ENCODE measurements at places on chromosomes 16 and 17.

DNA sequence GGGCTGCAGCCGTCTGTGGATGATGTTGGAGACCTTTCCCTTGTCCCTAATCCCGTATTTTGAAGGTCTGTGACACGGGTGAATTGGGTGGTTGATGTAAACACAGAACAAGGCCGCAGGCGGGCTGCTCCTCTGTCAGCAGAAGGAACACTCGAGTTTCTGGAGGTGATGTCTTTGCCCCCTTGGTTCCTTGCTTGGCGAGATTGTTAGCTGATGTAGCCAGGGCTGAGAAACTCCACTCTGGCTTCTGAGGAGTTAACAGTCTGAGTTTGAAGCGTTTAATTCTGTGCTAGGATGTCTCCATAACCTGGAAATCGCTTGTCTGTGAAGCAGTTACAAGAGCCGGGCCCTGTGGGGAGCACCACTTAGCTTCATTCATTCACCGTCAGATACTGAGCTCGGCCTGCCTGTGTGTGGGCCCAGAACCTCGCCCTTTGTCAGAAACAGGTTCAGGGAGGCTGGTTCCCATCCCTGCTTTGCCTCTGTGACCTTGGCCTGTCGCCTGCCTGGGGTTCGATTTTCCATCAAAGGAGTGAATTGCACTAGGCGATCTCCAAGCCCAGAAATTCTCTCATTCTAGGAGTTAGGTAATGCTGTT lies 1.3 kb downstream of the MAPK8IP3 start:
- DNase-seq: no peak

GRCh38 chr17:52106638-52107261 lies 51.8 kb downstream of the CA10 start:
- no peak for DNase-seq

GRCh38 chr16:88035292-88035691 lies 84.1 kb downstream of the BANP start:
- DNase-seq: no peak

- DNase-seq: no peak
Observed at GRCh38 chr16:2519711-2520080, 475 bp upstream of the AMDHD2 start.

GRCh38 chr17:18950944-18951905 lies 740 bp upstream of the SLC5A10 start:
- no peak for DNase-seq

GRCh38 chr16:26992666-26993349 lies 73.9 kb upstream of the C16orf82 start:
- no peak for DNase-seq

- no peak for DNase-seq
Observed at GRCh38 chr16:76824221-76824620, 366.8 kb upstream of the MON1B start.

GRCh38 chr17:12402963-12403622 lies 262.6 kb upstream of the MYOCD start:
- no peak for DNase-seq

GRCh38 chr17:40558890-40559563 lies 6.2 kb downstream of the CCR7 start:
- no peak for DNase-seq

DNA sequence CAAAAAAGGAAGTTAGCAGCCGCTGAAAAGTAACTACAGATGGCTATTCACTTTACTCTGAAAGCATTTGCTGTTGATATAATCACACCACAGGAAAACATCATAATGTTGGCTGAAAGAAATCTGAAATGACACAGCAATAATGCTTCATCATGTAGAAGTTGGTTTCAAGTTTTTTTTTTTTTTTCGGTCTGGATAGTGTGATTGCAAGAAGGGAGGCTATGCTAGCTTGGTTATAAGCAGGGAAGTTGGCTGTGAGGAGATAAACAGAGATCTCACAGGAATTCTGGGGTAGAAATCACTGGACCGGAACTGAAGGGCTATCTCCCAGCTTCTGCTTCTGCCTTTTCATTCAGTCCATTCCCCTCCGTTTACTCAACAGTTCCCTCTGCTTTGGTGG lies 57.9 kb downstream of the MYO1D start:
- DNase-seq: no peak

- no peak for DNase-seq
Observed at GRCh38 chr17:76139801-76140660, 1.0 kb downstream of the FOXJ1 start.

- peak; percentile 43 for DNase-seq
Observed at GRCh38 chr16:46673320-46674013, 15.5 kb downstream of the VPS35 start.

- no peak for DNase-seq
Observed at GRCh38 chr17:70073310-70073709, 1.7 kb upstream of the KCNJ16 start.

DNA sequence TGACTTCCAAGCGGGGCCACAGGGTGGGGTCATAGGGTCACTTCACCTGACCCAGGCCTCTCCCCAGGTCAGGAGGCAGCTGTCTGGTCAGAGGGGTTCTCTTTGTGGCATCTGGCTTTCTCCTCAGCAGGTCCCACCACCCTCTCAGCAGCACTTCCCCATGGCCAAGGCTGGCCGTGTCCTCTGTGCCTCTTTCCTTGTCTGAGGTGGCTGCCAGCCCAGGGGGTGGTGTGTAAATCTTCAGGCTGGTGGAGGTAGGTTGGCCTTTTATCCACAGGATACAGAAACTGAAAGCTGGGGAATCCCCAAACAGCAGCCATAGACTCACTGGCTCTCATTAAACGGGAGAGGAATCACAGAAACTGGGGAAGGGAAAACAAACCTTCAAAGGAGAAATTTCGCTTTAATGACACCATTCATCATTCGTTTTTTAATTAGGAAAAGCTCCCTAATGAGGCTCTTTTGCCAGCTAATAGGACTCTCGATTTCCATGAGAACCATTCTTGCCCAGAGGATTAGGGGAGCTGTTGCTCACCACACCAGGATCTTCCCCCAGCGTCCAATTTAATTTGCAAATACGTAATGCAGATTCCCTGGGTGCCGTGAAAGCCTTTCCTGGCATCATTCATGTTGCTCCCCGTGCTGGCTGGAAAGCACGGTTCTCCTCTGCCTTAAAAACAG lies 18.0 kb downstream of the C17orf75 start:
- DNase-seq: no peak

- DNase-seq: no peak
Observed at GRCh38 chr17:74177018-74177450, 26.4 kb upstream of the RPL38 start.

- no peak for DNase-seq
Observed at GRCh38 chr17:50168319-50168718, 2.5 kb downstream of the SGCA start.

Data from 8988T (cell line).